ENCODE measurements at places on chromosomes 12 and 14.

DNA sequence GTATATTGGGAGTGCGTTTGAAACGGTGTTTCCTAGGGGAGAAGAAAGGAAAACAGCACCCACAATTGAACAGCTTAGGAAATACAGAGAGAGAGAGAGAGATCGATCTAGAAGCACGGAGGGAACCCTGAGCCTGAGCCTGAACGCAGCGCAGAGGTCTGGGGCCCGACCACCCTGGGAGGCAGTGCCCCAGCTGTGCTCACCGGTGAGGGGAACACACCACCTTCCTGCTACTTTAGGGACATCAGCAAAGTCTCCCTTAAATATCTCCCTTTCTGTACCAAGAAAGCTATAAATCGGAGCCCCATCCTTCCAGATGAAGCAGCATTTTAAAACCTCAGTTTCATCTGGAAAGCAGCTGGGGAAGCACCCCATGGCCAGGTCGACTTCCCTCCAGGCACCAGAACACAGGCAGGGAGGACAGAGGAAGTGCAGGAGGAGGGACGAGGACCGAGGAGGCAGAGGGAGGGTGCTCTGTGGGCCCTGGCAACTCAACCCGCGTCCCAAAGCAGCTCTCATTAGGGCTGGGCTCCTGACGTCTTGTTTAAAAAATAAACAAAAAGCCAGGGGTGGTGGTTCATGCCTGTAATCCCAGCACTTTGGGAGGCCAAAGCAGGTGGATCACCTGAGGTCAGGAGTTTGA lies 12.2 kb downstream of the RIMBP2 start:
- DNase-seq: no peak

DNA sequence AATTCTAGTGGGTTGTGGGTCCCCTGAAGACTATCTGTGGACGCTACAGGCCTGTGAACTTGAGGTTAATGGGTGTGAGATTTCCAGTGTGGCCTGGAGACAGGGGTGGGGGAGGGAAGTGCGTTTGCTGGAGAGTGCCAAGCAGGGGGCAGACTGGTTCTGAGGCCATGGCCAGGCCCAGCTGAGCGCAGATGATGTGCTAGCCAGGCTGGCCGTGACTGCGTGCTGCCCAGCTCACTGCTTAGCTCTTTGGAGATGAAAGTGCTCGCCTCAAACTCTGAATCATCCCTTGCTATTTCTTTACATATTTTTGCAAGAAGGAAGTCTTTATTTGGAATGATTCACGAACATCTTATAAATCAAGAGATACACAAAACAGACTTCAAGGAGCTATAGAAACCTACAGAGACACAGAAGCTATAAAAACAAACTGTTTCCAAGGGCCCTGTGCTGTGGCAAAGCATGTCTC lies 75.2 kb upstream of the PLEKHG3 start:
- no peak for DNase-seq

DNA sequence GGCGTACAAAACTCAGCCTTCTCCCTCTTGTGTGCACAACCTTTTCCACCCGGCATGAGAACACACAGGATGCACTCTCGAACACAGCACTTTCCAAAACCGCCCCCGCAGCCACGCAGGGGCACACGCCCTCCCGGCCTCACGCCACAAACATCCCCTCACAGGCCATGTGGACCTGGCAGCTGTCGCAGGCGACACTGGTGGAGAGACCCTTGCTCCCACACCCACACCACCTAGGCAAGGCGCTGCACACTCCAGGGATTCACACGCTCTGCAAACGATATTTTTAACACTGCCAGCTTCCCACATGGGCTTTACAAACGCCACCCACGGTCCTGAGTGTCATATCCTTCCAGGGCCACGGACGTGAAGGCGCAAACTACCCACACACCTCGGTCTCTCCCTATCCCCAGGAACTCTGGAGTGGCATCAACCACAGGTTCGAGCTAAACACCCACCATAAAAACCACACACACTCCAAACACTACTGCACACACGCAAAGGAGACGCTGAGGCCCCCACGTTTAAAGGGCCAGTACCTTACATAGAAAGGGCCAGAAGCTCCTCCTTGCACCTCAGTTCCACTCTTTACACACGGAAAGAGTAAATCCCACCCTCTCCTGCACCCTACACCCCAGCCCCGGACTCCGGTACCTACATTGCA lies 12.4 kb upstream of the ITGB7 start:
- DNase-seq: peak; percentile 78

- no peak for DNase-seq
These were observed 167.3 kb downstream of the SUDS3 start for GRCh38 chr12:118543651-118544050.

DNA sequence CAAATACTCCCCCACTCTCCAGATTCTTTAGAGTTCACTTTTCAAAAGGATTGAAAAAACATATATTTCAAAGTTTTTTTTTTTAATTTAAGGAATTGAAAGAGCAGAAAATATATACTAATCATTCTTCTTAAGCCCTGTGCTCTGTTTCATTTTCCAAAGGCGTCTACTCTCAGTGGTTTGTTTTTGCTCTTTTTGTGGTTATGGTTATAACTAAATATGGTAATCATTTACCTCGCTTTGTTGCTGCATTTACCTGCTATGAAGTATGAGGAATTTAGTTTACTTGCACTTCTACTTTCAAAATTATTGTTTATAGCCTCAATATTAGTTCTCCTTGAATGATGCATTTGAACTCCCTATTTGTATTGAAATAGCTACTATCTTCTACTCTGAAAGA lies 55.9 kb upstream of the LRRK2 start:
- DNase-seq: no peak

DNA sequence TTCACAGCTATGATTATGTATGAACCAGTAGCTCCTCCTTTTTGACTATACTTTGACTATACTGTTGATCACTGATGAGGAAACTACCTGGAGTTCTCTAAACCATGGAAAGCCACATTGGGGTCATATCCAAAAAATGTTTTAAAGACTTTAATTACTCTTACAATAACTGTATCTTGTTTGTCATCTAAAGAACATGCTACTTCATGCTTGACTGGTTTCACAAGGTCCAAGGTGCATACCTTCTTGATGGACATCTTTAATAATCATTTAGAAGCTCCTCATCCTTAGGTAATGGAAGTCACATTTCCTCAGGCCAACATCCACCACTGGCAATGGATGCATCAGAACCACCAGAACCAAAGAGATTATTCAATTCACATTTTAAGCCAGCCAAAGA lies 29.9 kb downstream of the WASHC3 start:
- DNase-seq: no peak

DNA sequence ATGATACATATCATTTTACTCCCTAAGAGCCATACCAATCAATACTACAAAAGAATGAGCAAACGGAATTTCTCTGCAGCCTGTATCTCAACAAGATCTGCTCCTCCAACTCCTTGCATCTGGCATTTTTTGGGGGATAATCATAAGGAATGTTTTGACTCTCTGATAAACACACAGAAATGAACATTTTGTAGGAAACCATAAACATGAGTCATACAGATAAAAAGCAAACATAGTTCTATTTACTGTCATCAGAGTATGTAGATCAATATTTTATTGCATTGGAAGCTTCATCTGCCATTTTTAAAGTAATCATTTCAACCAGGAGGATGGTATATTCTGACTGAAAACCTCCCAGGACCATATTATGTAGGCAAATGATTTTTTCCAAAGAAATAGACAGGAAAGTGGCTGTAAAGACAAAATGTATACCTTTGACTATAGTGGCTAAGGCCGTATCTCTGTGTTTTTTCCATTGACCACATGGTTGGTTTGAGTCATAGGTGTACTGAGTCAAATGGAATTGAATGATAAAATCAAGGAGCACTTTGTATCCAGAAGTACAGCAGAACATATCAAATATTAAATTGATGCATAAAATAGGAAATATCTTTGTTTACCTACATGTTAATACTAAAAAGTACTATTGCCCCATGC lies 32.4 kb upstream of the CD69 start:
- DNase-seq: no peak
